ENCODE measurements at places on chromosomes 5 and 9. TPM values are rescaled to one million over a fixed set of nuclear protein-coding genes. Genes with fewer than 3 reads are reported as not detected.

DNA sequence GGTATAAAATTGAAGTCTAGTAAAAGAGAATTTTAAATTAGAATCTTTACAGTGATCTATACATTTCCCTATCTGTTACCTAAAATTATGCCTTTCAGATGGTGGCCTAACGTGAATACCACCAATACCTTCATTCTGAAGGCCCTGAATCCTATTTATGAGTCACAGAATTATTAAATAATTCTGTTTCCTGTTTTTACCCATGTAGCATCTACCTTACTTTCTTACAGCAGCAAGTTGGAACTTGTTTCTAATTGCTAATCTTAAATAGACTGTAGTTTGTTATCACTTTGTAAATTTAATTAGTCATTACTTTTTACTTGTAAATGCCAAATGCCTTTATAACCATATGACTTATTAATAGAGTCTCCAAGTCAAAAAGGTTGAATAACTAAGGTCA, 135.0 kb downstream of the PDE4D start:
- no peak for DNase-seq

DNA sequence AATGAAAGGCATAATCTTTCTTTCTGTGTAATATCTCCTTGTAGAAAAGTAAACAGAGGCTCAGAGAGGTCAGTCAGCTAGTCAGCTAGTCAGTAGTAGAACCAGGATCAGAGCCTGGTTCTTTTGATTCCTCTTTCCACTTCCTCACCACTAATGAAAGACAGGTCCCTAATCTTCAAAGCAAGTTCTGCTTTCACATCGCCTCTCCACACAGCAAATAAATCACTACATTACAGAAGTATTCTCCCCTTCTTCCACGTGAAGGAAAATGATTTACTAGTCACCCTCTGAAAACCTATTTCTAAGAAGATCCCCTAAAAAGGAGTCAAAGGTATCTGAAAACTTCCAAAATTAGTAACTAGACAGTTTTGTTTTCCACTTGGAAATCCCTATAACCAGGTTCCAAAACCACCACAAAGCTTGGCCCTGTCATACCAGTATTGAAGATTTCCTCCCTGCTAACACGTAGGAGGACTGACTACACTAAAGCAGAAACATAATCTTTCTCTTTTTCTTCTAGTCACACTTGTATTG, 140.5 kb upstream of the TARS1 start:
- DNase-seq = no peak

Gene TYRP1
- total RNA-seq = 0.17 TPM

Gene MLLT3
- total RNA-seq = 43.8 TPM

Gene SLC36A2
- total RNA-seq = not detected

Gene PIP5K1B
- under 0.01 TPM for total RNA-seq

Gene TRIM14
- total RNA-seq = 8.6 TPM

DNA sequence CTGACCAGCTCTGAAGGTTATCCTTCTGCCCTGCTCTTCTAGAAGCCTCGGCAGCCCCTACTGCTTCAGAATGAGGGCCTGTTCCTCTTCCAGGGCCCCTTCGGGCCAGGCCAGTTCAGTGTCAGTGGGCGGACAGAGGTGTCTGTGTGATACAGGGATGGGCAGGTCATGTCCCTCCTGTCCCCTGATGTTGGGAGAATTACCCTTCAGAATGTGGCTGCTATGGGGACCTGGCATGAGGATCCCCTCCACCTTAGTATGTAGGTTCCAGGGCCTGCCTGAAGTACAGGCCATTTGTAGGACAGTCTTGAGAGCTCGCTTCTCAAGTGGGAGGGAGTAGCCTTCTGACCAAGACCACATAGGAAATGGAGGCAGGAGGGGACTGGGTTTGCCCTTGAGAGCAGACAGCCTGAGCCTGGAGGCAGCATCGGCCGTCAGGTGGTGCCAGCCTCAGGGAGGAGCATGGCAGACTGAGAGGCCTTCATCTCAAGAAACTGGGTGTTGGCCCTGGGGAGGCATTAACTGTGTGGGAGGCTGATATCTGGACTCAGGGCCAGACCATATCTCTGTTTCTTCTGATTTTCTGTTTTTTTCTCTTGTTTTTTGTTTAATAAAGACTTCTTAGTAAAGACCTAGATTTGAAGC, 32.0 kb downstream of the ANGPTL2 start:
- no peak for DNase-seq

DNA sequence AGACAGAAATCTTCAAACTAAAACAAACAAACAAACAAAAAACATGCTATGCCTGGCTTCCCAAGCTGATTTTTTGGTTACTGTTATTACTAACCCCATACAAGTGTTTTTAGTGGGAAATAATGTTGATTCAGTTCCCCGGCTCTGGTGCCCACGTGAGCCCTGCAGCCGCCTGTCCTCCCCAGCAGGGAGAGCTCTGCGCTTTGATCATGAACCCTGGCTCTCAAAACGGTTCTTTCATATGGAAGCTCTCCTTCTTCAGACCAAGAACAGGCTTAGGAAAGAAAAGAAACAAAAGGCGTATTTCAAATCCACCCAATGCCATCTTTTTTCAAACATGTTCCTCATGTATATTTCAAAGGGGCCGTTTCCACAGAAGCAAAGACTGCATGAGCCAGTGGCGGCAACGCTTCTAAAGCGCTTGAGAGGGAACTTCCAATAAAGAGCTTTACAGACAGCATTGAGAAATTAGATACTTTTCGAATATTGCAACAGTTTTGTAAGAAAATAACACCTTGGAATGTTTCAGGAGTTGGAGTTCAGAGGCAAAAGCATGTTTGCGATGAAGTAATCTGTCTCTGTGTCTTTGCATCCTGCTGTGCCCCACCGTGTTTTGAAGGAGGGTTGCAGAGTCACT, 74.8 kb downstream of the ICE1 start:
- peak; percentile 66 for DNase-seq

GRCh38 chr5:139342423-139342723, 719 bp downstream of the PAIP2 start:
- DNase-seq = no peak

- no peak for DNase-seq
Measured at GRCh38 chr9:130948266-130948665, 9.2 kb upstream of the FIBCD1 start.

GRCh38 chr5:147887026-147887627, 8.6 kb downstream of the SCGB3A2 start:
- DNase-seq = no peak

Gene ALDOB
- total RNA-seq = not detected

DNA sequence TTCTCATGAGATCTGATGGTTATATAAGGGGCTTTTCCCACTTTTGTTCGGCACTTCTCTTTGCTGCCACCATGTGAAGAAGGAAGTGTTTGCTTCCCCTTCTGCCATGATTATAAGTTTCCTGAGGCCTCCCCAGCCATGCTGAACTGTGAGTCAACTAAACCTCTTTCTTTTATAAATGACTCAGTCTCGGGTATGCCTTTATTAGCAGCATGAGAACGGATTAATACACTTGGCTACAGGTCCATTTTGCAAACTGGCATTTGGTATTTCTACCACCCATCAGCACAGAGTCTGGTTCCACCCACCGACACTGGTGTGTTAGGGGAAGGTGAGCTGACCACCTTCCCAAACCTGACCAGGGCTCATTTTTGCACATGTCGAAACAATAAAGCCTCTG, 47.9 kb upstream of the RARS1 start:
- no peak for DNase-seq

GRCh38 chr5:12323637-12324229, 419.5 kb upstream of the CTNND2 start:
- DNase-seq = no peak

GRCh38 chr5:82728926-82729702, 348.1 kb downstream of the TMEM167A start:
- no peak for DNase-seq

DNA sequence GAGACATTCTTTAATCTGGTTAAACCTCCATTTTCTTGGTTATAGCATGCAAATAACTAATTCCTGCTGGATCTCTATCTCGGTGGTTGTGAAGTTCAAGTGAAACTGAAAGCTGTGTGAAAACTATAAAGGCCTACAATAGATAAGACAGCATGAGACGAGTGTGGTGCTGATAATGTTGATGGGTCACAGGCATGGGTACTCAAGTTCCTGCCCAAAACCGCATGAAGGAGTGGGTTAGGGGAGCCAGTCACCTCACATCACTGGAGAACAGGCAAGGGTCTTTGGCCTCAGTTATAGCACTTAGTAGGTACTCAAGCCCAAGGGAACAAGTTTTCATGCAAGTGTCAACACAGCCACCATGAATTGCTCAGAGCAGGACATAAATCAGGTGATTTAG, 16.7 kb downstream of the HMHB1 start:
- no peak for DNase-seq

Gene TMEM8B
- 3.0 TPM for total RNA-seq

- peak; percentile 38 for DNase-seq
Measured at GRCh38 chr5:74392711-74393351, 247.7 kb downstream of the ENC1 start.

GRCh38 chr5:170451747-170452365, 52.0 kb upstream of the KCNIP1 start:
- DNase-seq = peak; percentile 77

DNA sequence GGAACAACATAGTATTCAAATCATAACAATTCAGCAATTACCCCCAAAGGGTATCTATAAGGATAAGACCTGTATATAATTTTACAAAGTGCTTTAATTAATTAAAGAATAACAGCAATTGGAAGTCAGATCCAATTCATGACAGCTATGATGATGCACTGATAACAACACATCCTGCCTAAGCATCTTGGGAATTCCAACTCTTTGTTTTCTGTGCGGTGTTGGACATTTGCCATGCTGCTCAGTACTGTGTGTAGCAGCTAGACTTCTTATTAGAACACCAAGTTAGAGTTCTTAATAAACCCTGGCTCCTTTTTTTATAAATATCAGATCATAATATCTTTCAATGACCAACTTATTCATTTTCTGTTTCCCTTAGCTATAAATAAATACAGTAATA, 209.0 kb downstream of the SEC61B start:
- DNase-seq = peak; percentile 58

GRCh38 chr5:59034498-59035186, 451.8 kb downstream of the RAB3C start:
- peak; percentile 88 for DNase-seq

DNA sequence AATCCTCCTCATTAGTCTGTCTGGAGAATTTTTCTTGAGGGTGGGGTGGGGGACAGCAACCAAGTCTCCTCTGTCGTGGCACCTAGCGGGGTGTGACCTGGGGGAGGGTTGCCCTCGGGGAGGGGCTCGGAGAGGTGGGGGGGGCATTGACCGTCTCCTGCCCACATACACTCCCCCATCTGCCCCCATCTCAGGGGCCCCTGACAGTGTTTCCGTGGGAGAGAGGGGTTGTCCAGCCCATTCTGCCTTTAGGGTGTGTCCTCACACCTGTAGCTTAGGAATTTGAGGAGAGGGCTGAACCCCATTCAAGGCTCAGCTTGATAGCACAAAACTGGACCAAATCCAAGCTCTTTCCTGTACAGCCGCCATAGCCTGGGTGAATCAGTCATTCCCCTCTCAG, 5.9 kb upstream of the CXXC5 start:
- DNase-seq = no peak

DNA sequence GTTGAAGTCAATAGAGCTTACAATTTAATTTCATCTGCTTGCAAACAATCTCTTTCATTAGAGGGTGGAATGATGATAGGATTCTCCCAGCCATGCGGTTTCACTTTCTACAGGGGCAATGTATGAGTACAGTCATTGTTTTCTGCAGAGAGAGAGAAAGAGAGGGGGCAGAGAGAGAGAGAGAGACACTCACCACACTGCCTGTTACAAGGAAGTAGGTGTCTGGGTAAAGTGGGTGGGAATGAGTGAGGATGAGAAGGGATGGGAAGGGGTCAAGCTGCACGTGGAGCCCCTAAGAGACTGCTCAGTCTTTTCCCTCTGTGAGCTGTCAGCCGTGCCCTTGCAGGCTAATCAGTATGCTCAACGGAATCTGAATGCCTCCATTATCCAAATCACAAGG, 454.3 kb downstream of the KDM4C start:
- no peak for DNase-seq

Gene FOXD4L4
- 0.26 TPM for total RNA-seq

- no peak for DNase-seq
Measured at GRCh38 chr9:18068900-18069299, 405.1 kb upstream of the ADAMTSL1 start.

Gene ANKRD18A
- not detected for total RNA-seq

Gene LRRTM2
- 1.3 TPM for total RNA-seq

DNA sequence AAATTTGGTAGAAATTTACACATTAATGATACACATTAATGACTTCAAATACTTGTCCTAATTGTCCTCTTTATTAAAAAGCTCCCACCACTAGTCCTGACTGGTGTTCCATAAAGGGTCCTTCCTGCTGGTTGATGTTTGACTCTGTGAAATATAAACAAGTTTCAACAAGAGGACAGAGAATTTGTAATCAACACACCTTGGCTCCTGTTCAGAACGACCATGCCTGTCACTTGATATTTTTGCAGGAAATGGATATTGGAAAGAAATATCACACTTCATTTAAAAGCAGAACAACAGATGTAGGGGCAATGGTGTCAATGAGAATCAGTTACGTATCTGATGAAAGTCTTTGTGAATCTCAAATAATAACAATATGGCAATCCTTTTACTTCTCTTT, 211.7 kb downstream of the ENC1 start:
- DNase-seq = no peak

Gene NIPAL4
- 0.17 TPM for total RNA-seq

Gene TAS2R1
- not detected for total RNA-seq

- DNase-seq = peak; percentile 89
Measured at GRCh38 chr5:159003045-159004030, 96.4 kb downstream of the EBF1 start.

- no peak for DNase-seq
Measured at GRCh38 chr5:177189965-177190364, 56.4 kb downstream of the NSD1 start.

DNA sequence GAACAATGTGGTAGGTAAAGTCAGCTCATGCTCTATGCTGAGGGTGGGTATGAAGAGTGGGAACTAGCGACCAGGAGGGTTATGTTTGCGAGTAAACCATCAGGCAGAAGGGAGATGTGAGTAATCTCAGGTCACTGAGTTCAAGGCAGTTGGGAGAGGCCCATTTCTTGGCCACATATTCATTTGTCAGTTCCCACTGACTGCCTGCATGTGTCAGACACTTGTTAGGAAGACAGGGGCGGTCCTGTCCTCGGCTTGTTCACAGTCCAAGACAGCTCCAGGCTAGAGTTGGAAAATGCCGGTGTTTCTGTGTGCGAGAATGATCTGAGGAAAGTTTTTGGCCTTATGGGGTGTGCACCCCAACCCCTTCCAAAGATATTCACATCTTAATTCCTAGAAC, 48.6 kb upstream of the GDNF start:
- no peak for DNase-seq

All from fibroblast of lung (primary cell).